GF-D8 (cell line): ENCODE measurements at places on chromosomes 12 and 14.

- no peak for DNase-seq
These were observed 39.7 kb upstream of the EML1 start for GRCh38 chr14:99753225-99754140.

GRCh38 chr14:39229601-39230110 is 4.1 kb upstream of the MIA2 start:
- DNase-seq, result no peak

DNA sequence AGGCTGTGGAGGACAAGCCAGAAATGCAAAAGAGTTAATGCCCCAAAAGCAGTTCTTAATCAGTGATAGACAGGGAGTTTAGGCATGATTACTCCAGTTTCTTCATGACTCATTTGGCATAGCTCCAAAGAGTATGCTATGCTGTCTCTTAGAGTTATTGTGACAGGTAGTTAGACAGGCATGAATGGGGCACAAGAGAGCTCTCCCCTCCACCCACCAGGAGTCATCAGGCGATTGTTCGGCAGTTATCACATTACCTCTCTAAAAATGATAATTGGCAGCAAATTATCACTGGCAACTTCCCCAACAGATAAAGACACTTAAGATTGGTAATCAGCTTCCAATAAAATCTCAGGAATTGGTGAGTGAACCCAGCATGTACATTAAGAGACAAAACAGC is 320.1 kb downstream of the DAD1 start:
- no peak for DNase-seq

DNA sequence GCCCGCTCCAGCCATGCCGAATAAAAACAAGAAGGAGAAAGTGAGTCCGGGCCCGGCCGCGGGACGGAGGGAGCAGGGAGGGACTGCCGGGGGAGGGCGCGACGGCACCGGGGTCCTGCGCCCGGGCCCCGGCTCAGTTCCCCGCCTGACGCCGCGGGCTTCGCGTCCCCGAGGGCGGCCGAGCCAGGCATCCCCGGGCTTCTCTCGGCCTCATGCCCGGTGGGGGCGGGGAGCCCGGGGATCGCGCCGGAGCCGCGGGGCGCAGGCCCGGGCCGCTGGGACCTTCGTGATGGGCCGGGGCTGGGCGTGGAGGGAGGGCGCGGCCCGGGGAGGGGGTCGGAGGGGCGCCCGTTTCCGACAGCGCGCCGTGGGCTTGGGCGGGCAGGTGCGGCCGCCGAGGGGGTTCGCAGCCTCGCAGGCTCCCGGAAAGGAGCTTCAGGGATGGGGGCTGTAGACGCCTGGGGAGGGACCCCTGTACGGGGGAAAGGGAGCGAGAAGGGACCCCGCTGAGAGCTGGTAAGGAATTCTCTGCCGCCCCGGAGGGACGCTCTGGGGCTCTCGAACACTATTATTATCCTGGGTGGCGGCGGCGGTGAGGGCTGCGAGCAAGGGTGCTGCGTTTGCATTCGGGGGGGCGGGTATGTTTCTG is 496 bp downstream of the PPP2R5C start:
- DNase-seq, result no peak

- DNase-seq, result no peak
These were observed 156.5 kb upstream of the PLEKHG7 start for GRCh38 chr12:92546259-92546634.

GRCh38 chr14:49947506-49947905 is 54.6 kb downstream of the ARF6 start:
- no peak for DNase-seq

DNA sequence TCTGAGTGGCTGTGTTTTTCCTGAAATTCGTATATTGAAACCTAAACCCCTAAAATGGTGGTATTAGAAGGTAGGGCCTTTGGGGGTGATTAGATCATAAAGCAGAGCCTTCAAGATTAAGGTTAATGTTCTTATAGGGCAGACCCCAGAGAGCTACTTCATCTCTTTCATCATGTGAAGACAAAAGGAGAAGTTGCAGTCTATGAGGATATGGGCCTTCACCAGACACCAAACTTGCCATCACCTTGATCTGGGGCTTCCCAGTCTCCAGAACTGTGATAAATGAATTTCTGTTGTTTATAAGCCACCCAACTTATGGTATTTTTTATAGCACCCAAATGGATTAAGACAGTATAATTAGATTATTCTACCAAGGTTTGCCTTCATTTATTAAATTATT is 275.0 kb upstream of the ATP2B1 start:
- DNase-seq, result no peak

GRCh38 chr12:76962099-76962498 is 83.3 kb upstream of the CSRP2 start:
- DNase-seq, result no peak

DNA sequence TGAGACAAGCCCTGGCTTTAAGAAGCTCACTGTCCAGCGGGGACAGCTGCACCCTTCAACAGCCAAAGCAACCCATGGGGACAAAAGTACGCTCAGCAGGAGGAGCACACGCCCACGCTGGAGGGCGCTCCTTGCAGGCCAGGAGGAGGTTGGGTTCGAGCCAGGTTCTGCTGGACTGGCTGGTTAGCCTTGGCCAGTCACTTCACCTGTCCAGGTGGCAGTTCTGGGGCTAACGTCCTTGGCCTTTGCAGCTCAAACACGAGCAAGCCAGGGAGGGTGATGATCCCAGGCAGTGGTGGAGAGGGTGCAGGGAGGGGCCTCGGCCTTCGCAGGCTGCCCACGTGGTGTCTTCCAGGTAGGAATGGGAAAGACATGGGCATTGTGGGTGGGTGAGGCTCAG is 13.1 kb downstream of the CHGA start:
- DNase-seq, result no peak

DNA sequence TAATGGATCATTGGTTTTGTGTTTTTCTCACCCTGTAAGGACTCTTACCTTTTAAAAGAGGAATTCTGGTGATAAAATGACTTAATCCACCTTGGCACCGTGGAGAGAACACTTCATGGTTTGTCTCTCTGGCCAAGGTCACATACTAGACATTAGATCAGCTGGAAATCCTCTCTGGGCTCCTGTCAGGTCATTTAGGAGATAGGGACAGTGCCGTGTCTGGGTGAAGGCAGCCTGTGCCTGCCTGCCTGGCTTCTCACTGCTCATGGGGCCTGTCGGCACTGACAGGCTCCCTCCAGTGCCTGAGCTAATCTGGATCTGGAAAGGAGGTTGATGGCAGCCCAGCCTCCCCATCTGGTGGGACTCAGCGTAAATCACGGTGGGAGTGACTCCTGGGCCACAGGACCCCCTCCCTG is 5.7 kb downstream of the CRADD start:
- DNase-seq, result no peak
